ENCODE measurements at places on chromosomes 1 and 21. TPM values are rescaled to one million over a fixed set of nuclear protein-coding genes. Genes with fewer than 3 reads are reported as not detected.

GRCh38 chr1:156751451-156751756 lies at the start of gene HDGF:
Gene HDGF, minus strand, starts transcription at chr1:156751675. Its CDS starts 246 bp downstream, at chr1:156751429.
- H3K27ac ChIP-seq = peak within 1 kb of the TSS; percentile 92
- peaks cover 58% of the 10 kb centered on the region for H3K4me1 ChIP-seq
- no peaks in the 10 kb centered on the region for H3K27me3 ChIP-seq
- H3K36me3 ChIP-seq = no peaks in the 10 kb centered on the region
- H3K4me3 ChIP-seq = peak within 1 kb of the TSS; percentile 98
- DNase-seq = no peak

ZBTB7B gene
- 75.4 TPM for total RNA-seq

DNA sequence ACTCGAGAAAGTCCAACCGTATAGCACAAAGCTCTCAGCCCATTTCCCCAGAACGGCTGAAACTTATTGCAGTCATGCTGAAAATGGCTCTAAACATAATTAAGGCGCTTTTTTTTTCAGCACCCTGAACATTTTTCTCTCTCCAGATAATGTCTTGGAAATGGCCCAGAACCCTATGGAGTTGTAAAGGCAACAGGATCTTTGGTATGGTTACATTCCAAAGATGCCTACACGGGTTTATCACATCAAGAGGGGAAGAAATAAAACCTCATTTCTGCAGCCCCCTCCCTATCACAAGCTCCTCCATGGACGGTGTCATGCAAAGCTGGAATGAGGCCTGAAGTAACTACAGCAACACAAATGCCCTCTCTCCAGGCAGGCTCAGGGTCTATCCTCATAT lies 126.4 kb upstream of the GALNT2 start:
- no peaks in the 10 kb centered on the region for H3K4me1 ChIP-seq
- DNase-seq = no peak
- no peak overlapping the region for H3K27ac ChIP-seq
- no peaks in the 10 kb centered on the region for H3K27me3 ChIP-seq
- no peak overlapping the region for H3K4me3 ChIP-seq
- no peaks in the 10 kb centered on the region for H3K36me3 ChIP-seq

DNA sequence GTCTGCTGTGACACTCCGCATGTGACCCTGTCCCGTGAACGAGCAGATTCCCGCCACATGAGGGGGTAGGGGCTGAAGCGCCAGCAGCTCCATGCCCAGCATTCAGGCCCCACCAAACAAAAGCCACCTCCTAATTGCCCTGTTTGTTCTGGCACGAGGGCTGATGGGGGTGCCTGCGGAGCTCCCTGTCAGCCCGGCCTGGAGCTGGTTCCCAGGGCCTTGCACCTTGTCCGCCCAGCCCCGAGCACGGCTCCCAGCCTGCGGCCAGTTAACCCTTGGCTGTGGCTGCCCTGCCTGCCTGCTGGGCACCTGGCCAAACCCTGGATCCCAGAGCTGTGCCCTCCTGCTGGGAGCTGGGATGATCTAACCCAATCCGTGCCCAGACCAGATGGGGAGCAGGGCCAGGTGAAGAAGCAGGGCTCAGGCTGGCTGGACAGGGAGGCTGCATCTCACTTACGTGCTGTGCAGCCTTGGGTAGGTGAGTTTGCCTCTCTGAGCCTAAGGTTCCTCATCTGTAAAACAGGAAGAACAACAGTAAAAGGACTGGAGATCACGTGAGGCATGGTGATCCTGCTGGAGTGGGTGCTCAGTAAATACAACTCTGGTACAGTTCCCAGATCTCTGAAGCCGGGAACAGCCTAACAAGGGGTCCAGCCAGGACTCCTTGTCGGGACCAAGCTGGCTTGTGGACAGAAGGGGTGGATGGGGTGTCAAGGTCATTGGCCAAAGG lies 110.9 kb upstream of the IFFO2 start:
- no peak overlapping the region for H3K4me3 ChIP-seq
- no peaks in the 10 kb centered on the region for H3K36me3 ChIP-seq

GRCh38 chr1:228748431-228748830 lies 13.2 kb downstream of the RHOU start:
- H3K27me3 ChIP-seq = peaks cover 5% of the 10 kb centered on the region
- H3K4me1 ChIP-seq = peaks cover 13% of the 10 kb centered on the region
- peaks cover 8% of the 10 kb centered on the region for H3K36me3 ChIP-seq

DNA sequence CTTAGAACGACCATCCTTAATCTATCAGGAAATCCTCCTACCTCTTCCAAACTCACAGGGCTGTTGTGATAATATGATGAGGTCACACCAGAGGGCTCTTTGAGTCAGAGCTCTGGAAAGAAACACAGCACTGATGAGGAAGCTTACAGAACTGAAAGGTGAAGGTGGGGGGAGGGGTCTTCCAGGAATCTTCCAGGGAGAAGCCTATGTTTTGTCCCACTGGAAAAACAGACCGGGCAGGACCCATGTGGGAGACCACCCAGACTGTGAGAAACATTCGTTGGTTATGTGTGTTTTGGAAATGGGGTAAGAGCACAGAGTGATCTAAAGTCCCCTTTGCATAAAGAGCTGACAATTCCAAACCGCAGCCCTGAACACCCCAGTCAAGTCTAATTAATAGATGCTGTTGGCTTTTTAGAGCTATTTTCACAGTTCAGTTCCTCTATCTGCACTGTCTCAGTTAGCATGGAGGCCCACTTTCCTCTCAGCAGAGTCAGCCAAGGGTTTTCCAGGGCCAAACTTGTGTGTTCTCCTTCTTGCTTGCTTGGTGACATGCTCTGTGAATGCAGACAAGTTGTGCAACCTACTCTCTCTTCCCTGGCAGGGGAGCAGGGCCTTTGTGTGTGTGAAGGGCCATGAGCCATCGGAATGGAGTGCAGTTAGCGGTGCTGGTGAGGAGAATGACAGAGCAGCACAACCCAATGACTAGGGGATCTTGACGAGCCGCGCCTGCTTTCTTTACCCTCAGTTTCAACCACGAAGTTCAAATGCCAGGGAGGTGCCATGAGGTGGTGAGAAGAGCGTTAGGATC lies 12.3 kb downstream of the PHLDA3 start:
- no peak overlapping the region for H3K4me3 ChIP-seq
- no peaks in the 10 kb centered on the region for H3K4me1 ChIP-seq
- no peak for DNase-seq
- H3K27me3 ChIP-seq = no peaks in the 10 kb centered on the region

Data from natural killer cell (primary cell).